COLO829 (cell line): ENCODE measurements at places on chromosomes 12 and 14.
A peak's percentile ranks its signal among the peaks of the same experiment; 100 is the strongest.

- peak; percentile 24 for DNase-seq
Measured at GRCh38 chr14:22112004-22112403, 438.4 kb upstream of the OR4E1 start.

- peak; percentile 8 for DNase-seq
Measured at GRCh38 chr14:42222924-42223471, 616.3 kb downstream of the LRFN5 start.

DNA sequence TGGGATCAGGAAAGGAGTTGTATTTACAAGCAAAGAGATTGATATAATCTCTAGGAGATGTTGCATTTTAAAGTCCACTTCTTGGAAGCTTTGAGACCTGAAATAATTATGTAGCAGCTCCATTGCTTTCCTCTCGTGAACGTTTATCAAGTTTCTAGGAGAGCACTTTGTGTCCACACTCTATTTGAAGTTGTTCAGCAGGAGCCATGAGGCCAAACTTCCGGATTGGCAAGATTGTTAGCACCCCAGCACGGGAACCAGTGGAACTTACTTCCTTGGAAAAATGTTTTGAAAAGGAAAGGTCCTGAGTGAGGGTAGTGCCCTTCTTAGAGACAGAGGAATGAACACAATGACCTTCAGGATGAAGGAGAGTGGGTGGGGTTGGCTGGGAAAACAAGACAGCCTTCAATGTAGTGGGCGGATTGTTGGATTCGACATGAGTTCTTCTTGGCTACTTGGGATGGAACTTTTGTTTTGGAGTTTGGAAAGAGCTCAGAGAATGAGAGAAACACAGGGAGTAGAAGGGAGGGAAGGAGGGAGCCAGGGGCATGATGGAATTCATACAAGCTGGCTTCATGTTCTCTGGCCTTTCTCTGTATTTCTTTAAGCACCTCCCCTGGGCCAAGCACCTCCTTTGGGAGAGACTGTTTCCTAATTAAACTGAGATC, 23.8 kb upstream of the CISTR start:
- DNase-seq: no peak

GRCh38 chr12:33314223-33314622, 125.4 kb downstream of the SYT10 start:
- no peak for DNase-seq

DNA sequence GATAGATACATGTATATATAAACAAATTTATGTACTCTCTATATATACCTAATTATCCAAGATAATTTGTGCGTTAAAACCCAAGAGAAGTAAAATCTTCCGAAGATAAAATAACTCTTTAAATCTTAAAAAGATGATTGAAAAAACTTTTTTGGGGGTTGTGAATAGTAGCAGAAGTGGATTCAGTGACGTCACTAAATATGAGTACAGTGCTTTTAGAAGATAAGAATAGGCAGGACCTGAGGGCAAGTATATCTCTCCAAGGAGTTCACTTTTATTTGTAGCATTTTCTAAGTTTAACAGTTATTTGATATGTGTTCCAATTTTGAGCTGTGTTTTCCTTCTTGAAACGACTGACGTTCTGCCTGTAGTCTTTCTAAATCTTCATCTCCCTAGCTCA, 319.8 kb downstream of the PPFIA2 start:
- DNase-seq: no peak

DNA sequence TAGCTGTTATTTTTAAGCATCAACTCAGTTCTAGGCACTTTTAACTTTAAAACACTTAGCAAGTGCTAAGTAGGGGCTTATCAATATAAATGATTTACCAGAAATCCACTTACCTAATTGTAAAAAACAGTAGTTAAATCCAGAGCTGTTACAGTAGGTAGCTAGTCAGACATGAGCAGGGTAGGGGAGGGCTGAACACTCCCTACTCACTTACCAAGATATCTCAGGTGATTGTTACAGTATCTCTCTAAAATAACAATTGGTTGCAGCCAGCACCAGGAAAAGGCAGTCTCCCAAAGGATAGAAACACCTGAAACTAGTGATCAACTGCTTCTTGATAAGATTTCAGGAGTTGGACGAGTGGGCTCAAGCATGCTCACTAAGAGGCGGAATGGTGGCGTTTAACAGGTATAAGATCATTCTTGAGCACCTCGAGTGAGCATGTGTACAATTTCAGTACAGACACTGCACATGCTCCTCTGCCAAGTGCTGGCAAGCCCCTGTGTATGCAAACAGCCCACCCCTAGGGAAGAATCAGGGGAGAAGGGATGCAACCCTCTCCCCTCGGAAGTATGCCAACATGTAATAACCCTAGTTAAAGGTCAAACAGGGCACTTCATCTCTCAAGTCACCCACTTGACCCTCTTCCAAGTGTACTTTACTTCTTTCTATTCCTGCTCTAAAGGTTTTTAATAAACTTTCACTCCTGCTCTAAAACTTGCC, 1113.6 kb upstream of the SEL1L start:
- no peak for DNase-seq

DNA sequence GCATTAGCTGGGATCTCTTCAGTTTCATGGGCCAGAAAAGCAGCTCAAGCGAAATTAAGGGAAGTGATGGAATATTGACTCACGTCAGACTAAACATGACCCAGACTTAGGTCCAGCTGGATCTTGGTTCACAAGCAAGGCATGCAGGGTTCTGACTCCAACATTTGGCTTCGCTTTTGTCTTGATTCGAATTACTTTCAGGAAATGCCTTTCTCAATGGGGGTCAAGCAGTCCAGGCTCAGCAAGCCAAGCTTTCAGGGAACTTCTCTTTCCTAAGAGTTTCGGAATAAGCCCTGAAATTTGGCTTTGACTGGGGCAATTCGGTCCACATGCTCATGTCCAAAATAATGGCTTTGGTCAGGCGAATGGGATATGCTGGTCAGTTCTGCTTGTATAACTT, 678.7 kb upstream of the TMEM132C start:
- no peak for DNase-seq

DNA sequence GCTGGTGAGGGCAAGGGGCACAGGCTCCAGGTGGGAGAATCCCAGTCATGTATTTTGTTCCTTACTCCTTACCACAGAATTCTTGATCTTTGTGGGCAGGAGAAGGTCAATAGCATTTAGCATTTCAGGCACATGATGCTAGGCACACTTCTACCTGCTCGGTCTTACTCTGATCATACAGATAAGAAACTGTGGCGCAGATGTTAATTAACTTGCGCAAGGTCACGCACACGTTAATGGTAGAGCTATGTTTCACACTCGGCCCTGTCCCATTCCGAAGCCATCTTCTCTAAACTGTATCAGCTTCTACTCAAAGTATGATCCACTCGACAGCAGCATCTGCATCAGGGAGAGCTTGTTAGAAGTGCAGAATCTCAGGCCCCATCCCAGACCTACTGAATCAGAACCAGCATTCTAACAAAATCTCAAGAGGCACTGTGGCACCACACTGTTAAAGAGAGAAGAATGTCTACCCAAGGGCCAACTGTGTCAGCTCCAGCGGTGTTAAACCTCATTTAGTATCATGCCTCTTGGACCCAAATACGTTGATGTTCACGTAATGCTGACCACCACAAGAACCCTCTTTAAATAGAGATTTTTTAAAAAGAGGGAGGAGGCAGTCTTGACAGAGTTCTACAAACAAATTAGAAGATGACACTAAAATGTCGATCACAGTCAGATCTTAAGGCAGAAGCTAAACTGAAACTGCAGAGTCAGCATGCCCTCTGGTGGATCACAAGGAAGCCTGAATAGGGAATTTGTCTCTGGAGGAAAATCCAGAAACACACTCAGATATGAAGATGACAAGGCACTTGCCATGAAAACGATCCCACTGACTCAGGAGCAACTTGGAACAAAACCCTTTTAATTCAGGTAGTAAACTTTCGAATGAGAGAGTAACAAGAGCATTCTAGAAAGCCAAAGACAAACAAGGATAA, 7.3 kb downstream of the STXBP6 start:
- peak; percentile 87 for DNase-seq

- no peak for DNase-seq
Measured at GRCh38 chr14:39023939-39024871, 78.8 kb downstream of the SEC23A start.

GRCh38 chr14:105879867-105880561, 353.6 kb downstream of the TMEM121 start:
- DNase-seq: no peak

DNA sequence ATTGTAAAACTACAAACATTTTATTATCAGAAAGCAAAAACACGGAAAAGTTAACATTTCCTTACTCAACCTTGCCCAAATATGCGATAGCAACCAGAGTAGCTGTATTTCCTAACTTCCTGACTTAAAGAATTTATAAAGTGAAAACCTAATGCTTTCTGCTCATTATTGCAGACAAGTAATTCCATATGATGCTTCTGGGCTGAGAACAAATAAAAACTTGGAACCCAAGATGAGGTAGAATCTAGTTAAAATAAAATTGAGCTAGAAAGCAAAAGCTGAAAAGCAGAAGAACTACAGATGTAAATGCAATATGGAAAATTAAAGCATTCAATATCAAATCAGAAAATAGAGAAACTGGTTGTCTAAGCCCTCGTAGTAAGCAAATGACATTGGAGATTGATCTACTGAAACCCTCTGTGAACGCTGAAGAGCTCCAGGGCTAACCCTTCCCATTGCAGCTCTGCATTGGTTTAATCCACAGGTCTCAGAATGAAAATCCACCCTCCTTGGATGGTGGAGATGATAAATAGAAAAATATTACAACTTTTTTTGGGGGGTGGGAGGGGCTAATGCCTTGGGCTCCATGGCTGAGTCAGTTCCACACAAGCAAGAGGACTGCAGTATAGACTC, 40.7 kb downstream of the CORO1C start:
- DNase-seq: no peak

DNA sequence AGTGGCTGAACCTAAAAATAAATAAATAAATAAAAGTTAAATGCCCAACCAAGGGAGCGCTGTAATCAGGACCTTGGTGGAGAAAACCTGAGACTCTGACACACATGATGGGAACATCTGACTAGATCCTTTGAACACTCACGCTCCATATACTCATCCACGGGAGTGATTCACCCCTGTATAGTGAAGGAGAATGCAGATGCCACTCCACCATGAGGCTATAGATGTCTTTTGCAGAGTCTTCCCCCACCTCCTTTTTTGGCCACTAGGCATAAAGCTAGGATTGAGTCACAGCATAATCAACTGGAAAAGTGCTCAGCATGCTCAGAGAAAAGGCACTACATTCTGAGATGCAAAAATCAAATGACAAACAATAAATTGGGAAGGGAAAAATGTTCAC, 19.0 kb downstream of the ADAM20 start:
- no peak for DNase-seq

DNA sequence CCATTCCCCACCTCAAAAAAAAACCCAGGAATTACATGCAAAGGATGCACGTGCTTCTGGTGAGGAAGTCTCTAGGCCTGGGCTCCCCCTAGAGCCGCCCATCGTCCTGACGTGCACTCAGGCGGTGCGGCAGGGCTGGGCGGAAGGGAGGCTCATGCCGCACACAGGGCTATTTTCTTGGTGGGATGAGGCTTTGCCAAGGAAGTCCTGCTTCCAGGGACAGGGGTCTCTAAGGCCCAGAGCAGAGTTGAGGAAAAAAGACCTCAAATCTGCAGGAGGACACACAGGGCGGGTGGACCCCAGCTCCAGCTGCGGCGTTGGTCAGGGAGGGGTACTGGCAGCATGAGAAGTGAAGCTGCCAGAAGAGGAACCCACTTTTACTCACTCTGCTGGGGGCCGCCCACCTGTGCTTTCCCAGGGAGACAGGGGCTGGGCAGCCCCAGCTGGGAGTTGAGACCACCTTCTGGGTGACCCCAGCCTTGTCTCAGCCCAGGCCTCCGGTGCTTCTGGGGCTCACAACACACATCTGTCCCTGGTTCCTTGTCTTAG, 4.2 kb downstream of the RHOF start:
- DNase-seq: no peak

GRCh38 chr12:126389961-126390360, 1324.7 kb downstream of the AACS start:
- no peak for DNase-seq

GRCh38 chr14:103220134-103220981, 97.1 kb downstream of the TNFAIP2 start:
- no peak for DNase-seq

- no peak for DNase-seq
Measured at GRCh38 chr12:89880690-89881350, 172.2 kb upstream of the ATP2B1 start.

DNA sequence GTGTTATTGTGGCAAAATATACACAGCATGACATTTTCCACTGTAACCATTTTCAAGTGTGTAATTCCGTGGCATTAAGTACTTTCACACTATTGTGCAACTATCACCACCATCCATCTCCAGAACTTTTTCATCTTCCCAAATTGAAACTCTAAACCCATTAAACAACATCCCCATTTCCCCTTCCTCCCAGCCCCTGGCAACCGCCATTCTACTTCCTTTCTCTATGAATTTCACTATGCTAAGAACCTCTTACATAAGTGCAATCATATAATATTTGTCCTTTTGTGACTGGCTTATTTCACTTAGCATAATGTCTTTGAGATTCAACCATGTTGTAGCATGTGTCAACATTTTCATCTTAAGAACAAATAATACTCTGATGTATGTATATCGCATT, 67.8 kb upstream of the PYGL start:
- no peak for DNase-seq

- DNase-seq: no peak
Measured at GRCh38 chr12:24929953-24930352, 18.9 kb downstream of the BCAT1 start.

- no peak for DNase-seq
Measured at GRCh38 chr12:75790219-75790618, 241.4 kb downstream of the PHLDA1 start.

DNA sequence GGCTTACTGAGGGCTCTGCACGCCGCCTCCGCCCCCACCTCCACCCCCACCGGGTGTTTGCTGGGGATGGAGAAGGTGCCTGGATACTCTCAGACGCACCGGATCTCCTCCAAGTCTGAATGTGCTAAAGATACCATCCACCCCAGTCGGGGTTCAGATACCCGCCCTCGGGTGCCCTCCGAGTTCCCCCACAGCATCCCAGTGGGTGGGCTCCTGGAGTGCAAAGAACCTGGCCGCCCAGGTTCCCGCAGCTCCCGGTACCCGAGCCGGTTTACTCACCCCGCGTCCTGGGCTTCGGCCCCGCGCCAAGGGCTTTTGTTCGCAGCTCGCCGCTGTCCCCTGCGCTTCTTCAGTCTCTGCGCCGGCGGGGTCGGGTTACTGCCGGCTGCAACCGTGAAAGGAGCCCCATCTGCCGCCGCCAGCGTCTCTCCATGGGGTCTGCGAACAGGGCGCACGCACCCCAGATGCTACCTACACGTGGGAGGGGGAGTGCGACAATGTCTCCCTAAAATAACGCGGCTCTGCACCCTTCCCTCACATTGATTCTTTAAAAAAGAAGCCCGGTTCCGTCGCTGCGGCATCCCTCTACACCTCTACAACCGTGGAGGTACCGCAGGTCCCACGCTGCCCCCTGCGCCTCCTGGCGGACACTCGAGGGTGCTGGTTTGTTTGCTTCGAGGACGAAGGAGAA, at the start of gene CCDC177:
CCDC177 (minus strand) TSS at position 609 of the 691 bp plus-strand sequence. CDS start 1,249 bp downstream, outside the sequence.
- no peak for DNase-seq

GRCh38 chr14:67417633-67418032, 5.7 kb upstream of the PLEK2 start:
- no peak for DNase-seq

- no peak for DNase-seq
Measured at GRCh38 chr14:78202976-78203375, 32.8 kb downstream of the NRXN3 start.
